CD4-positive, alpha-beta T cell treated with Interleukin-15 for 4 hours (primary cell): ENCODE measurements at places on chromosomes 1 and 21.

DNA sequence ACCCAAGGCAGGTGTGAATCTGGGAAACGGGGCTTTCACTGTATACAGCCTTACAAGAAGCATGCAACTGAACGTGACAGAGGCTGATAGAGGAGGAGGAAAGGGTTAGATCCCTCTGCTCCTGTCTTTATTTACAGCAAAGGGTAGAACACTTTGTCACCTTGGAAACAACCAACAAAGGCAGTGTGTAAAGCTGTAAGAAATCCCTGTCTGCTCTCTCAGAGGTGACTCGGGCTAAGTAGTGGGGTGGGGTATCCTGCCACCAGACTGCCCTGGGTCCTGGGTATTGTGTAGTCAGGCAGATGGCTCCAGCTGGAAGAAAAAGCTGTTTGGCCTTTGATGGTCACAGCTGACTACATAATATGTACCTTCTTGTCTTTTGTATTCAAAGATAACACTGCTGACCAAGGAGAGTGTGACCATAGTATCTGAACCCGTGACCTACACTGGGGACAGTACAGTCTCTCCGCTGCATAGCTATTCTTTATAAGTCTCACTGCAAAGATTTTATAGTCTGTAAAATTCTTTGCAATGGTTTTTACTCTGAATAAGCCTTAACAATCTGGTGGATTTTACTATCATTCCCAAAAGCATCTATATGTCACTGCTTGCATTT lies 22.1 kb upstream of the POU2F1 start:
- DNase-seq = no peak

- DNase-seq = no peak
Observed at GRCh38 chr1:16092923-16093511, 19.6 kb upstream of the FAM131C start.

GRCh38 chr1:244651956-244652622 lies 837 bp upstream of the DESI2 start:
- DNase-seq = no peak

DNA sequence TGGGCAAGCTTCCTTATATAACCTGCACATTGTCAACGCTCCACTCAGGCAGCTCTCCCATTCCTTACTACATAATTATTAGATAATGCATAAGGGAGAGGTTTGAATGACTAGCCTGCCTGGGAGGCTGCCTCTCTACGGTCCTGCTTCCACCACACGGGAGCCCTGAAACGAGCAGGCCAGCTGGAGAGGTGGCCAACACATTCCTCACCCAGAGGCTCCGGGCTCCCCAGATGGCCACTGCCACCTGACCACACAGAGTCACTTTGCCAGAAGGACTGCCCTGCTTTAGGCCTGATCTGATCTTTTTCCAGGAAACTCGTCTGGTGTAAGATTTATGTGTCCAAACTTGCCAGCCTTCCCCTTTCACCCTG lies 27.9 kb downstream of the HIVEP3 start:
- DNase-seq = no peak

DNA sequence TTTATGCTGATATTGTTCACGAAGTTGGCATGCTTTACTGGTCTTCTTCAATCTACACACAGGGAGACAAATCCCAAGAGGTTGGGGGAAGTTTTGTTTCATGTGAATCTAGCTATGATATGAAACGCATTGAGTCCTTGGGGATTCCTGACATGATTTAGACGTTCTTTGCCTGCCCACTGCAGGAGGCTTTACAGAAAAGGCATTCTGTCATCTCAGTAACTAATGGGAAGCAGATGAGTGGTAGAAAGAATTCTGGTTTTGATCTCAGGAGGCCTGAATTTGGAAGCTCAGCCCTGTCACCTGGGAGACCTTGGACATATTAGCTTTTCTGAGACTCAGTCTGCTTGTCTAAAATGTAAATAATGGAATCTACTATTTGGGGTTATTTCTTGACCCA lies 383.0 kb upstream of the NFIA start:
- DNase-seq = no peak

GRCh38 chr1:58886611-58887010 lies 102.8 kb upstream of the JUN start:
- DNase-seq = no peak
